ENCODE measurements at places on chromosomes 12 and 14.

DNA sequence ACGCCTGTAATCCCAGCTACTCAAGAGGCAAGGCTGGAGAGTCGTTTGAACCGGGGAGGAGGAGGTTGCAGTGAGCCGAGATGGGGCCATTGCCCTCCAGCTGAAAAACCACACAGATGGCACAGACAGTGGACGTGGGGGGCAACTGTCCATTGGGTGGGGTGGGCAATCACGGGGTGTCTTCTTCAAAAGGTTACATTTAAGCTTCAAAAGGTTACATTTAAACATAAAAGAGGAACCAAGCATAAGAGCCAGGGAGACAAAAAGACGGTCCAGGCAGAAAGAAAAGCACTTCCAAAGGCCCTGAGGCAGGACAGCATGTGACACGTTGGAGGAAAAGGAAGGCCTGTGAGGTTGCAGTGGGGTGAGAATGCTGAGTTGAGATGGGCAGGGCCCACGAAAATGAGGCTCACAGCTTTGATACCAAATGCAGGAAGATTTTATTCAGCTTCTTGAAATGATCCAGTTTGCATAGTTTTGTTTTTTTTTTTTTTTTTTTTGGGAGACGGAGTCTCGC is 10.7 kb downstream of the SCARB1 start:
- DNase-seq: no peak

DNA sequence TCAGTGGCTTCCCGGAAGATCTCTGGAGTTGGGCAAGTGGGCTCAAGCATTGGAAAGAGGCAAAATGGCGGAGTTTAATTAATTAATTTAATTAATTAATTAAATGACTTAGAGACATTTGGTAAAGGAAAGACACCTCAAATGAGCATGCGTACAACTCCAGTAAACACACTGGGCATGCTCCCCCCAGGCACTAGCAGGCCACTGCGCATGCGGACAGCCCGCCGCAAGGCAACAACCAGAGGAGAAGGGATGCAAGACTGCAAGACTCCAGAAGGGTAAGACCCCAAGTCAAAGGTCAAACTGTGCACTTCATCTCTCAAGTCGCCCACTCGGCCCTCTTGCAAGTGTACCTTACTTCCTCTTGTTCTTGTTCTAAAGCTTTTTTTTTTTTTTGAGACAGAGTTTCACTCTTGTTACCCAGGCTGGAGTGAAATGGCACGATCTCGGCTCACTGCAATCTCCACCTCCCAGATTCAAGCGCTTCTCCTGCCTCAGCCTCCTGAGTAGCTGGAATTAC is 57.8 kb upstream of the PSMC1 start:
- DNase-seq: no peak

DNA sequence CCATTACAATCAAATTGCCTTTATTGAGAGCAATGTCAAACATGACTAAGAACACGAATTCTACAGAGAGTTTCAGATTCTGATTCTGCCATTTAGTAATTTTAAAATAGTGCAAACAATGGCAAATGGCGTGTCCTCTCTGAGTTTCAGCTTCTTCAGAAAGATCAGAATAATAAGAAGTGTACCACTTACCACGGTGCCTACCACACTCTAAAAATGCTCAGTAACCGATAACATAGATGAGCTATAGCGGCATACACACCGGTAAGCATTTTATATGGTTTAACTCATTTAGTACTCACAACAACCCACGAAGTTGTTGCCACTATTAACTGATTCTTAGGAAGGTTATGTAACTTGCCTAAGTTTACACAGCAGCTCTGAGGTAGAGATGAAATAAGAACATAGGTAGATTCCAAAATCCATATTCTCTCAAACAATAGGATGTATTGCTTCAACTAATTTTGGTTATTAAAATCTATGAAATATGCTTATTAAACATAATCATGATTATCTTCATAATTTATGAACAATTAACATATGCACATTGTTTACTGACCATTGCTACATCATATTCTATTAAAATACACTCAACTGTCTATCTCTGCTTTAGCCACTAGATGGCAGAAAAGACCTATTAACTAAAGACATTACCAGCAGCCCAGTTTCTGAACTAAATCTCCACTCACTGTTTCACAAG is 38.3 kb downstream of the SLC6A15 start:
- DNase-seq: peak; percentile 61

DNA sequence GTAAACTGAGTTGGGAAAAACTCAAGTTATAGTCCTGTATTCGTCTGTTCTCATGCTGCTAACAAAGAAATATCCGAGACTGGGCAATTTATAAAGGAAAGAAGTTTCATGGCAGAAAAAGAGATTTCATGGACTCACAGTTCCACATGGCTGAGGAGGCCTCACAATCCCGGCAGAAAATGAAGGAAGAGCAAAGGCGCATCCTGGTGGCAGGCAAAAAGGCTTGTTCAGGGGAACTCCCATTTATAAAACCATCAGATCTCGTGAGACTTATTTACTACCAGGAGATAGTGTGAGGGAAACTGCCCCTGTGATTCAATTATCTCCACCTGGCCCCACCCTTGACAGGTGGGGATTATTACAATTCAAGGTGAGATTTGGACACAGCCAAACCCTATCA is 292.6 kb upstream of the SYT1 start:
- no peak for DNase-seq

- DNase-seq: no peak
These were observed 2.6 kb downstream of the GLRX5 start for GRCh38 chr14:95537298-95538089.

DNA sequence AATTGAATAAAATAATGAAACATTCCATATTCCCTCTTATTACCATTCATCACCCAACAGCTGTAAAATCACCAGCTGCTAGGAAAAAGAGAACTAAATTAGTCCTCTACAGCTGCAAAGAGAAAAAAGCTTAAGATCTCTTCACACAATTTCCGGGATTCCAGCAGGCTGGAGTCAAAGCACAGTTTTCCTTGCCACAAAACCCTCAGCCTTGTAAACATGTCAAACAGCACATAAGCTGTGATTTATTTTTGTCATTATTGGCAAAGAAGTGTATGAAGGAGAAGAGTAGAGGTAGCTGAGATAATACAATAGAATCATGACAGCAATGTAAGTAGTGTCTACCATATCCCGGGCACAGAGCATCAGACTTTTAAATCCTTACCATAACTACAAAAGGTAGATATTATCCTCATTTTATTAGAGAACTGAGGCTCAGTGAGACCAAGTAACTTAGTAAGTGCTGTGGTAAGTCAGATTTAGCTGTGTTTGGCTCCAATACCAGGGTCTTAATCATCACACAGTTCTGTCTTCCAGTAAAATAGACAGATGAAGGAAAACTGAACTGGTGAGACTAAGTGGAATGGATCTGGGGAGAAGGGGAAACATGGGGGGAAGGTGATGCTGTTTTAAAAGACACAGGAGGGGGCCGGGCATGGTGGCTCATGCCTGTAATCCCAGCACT is 57.3 kb downstream of the NTN4 start:
- no peak for DNase-seq

DNA sequence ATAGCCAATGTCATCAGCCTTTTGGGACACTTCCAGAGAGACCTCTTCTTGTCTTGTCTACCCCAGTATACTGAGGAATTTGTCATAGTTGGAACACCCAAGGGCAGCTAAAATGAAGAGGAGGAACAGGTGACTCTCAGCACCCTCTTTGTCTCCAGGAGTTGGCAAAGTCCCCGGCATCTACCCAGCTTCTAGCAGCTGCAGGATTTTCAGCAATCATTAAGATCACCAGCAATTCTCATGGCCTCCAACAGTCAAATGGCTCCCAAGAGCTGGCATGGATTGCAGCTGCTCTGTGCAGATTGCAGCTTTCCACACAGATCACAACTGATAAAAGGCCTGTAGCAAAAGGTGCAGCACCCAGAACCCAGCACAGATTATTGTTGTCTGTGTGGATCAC is 32.9 kb downstream of the RERGL start:
- no peak for DNase-seq

DNA sequence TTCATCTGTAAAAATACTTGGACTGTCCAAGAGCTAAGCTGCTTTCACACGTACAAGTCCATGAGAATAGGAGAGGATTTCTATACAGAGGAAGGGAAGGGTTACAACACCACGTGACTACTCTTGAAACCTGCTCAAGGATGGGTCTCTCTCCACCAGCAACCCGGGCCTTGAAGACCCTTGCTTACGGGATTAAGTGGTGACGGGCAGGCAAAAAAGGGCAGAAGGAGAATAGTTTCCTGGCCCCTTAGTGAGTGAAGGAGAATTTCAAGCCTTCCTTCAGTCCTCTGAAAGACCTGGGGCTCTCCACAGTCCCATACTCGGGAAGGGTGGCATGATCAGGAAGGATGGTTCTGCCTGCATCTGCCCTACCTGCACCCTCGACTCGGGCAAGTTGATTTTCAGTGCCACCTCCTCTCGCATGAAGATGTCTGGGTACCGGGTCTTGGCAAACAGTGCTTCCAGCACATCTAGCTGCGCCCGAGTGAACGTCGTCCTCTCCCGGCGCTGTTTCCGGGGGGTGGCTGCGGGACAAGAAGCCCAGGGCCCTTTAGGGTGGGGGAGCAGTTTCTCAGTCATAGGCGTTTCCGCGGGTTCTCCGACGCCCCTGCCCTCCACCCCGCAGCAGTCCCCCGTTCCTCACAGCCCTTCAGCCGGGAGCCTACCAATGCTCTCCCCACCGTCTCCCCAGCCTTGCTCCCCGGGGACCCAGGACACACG is 6.3 kb downstream of the OTX2 start:
- DNase-seq: no peak
